ENCODE measurements at places on chromosomes 12 and 14.

DNA sequence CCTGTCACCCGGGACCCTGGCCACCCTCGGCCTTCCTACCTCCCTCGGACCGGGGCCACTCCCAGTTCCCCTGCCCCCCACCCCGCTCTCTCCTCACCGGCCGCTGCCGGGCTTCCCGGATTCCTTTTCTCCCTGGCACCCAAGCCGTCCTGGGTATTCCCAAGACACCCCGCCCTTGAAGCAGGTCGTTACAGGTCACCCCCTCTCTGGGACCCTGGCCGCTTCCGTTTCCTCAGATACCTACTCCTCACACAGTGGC is 493 bp downstream of the NUMB start:
- DNase-seq, result peak; percentile 1

- no peak for DNase-seq
These were observed 261.7 kb upstream of the FOXN3 start for GRCh38 chr14:89678768-89679167.

DNA sequence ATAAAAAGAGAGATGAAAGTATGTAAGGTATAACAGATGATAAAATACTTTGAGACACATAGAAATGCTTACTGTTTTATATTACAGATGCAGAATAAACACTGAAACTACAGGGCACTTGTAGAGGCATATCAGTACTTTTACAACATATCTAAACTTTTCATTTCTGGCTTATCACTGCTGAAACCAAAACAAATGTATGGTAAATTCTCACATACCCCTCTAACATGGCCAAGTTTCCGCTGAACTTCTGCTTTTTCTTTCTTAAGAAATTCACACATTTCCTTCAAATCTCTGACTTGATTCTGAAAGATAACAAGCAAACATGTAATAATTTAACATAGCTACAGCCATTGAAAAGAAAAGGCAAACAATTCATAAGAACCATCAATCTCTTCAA is 33.3 kb upstream of the C12orf50 start:
- DNase-seq, result no peak

DNA sequence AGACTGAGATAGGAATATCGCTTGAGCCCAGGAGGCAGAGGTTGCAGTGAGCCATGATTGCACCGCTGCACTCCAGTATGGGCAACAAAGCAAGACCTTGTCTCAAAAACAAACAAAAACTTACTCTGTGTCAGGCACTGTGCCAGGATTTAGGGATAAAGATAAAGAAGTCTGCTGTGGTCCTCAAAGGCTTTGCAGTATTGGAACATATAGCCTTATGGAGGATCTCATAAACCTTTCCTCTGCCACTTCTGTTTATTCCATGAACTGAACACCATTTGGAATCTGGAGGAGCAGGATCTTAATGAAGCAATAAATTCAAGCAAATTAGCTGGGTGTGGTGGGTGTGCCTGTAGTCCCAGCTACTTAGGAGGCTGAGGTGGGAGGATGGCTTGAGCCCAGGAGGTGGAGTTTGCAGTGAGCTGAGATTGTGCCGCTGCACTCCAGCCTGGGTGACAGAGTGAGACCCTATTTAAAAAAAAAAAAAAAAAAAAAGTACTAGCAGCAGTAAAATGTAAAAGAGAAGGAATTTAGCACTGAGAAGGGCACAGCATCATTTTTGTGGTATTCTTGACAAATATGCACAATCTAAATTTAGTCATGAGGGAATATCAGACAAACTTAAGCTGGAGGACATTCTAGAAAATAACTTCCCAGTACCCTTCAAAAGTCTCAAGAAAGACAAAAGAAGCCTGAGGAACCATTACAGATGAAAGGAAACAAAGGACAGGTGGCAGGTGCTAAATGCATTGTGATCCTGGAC is 27.1 kb downstream of the BMAL2 start:
- no peak for DNase-seq

DNA sequence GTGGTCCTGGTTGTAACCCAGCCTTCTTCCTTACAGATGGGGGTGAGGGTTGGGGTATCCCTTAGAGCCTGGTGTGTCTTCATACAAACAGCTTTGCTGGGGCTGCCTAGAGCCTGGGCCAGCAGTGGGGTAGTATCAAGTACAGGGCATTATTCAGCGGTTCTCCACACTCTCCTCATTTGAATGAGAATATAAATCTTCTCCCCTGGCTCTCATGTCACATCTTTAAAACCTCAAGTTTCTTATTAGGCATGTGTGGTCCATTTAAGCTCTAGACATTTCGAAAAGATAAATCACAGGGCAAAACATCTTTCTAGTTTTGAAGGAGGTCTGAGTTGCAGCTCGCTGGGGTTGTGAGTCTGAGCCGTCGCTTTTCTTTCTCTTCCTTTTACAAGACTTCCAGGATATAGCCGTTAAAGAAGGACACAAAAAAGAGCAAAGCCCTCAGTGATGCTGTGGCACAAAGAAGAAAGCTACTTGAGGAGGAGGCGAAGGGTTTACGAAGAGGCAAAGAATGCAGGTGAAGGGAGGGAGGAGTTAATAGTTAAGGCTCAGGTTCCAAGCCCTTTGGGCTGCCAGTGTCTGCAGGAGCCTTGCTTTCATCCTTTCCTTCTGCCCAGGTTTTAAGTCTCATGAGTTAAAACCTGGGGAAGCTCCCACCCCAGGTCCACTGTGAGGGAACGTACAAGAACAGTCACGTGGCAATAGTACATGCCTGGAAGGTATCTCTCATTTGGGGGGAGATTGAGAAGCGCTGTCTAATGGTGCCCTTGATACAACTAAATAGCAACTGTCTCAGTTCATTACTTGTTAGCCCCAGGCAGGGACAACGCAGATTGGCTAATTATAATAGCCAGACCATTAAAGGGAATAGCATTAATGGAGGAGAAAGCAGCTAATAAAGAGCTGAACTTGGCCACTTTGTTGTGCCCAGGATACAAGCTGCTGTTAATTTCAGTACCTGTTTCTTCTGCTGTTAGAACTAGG is 94.2 kb downstream of the ETV6 start:
- DNase-seq, result no peak

- DNase-seq, result peak; percentile 51
These were observed at the start of gene PRKCH for GRCh38 chr14:61321385-61322010. PRKCH (plus strand) TSS chr14:61321579; CDS start chr14:61322102, 523 bp downstream.

- peak; percentile 26 for DNase-seq
These were observed 32.0 kb upstream of the CCND2 start for GRCh38 chr12:4241592-4241991.

DNA sequence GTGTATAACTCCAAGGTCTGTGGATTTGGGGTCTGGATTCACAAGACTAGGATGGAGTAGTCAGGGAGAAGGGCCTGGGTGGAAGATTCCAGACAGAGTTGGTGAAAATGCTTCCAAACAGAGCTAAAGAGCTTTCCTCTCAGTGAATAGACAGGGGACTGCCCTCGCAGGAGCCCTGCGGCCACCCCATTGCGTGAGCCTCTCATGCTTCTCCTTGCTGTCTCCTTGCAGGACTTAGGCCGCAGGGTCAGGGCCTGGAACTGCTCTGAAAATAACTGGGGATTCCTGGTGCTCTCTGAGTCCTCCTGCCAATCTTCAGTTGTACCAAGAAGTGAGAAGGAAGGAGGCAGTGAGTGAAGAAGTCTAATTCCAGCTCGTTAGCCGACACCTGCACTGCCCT is 49.0 kb upstream of the KCNA1 start:
- no peak for DNase-seq

DNA sequence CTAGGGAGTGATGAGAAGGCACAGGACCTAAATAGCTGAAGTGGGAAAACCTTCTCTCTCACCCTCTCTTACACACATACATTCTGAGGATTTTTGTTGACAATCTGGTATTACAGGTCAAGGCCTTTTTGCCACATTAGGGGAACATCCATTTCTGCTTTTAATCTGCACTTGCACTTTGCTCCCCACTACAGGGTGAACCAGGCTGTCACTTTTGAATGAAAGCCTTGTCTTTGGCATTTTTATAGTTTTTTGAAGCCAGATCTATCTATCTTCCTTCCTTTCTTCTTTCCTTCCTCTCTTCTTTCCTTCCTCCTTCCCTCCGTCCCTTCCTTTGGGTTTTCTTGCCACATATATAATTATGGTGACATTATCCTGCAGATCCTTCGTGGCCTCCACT is 165.9 kb upstream of the OTX2 start:
- no peak for DNase-seq

DNA sequence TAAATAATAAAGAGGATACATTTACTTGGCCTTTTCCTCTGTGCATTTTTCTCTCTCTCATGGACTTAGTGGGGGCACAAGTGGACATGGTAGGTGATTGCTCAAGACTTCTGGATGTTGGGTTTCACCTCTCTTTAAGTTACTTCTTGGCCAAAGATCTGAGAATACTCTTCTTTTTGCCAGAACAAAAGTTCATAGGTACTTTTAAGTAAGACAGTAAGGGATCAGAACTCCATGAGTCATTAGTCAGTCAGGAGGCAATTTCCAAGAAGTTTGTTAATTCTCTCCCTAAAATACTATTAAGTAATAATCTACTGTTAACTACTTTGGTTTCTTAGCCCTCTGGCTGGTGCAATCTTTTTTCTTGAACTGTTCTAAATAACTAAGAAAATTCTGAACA is 84.2 kb downstream of the GRIP1 start:
- DNase-seq, result no peak

DNA sequence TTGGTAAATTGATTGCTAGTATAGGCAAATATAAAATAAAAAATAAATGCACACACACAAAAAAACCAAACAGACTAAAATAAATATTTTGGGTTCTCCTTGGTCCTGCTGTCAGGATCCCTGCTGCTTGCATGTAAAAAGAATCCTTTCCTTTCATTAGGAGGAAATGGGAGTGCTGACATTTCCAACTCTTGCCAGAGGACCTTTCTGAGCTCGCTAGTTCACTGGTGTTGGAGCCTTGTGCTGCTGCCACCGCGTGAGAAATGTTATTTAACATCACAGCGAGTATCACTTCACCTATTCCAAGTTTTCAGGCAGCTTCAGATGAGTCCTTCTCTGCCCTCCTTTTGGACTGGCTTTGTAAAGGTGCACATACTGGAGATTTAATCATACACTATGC is 358.9 kb downstream of the NPAS3 start:
- DNase-seq, result no peak

DNA sequence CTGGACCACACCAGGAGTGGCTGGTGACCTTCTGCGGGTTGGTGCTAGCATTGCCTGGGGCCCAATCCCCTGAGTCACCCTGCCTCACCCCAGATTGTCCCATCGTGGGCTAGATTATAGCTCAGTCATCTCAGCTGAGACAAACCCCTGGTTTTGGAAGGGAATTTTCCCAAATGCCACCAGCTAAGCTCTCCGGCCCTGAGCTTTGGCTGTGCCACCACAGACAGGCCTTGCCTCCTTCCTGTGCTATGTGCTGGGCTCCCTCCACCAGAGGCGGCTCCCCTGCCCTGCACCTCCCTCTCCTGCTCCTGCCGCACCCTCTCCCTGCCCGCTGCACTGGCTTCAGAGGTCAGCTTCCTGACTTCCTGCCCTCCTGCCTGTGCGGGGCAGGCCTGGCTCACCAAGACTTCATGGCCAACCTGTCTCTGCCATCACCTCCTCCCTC is 196.3 kb downstream of the TSPAN9 start:
- no peak for DNase-seq

DNA sequence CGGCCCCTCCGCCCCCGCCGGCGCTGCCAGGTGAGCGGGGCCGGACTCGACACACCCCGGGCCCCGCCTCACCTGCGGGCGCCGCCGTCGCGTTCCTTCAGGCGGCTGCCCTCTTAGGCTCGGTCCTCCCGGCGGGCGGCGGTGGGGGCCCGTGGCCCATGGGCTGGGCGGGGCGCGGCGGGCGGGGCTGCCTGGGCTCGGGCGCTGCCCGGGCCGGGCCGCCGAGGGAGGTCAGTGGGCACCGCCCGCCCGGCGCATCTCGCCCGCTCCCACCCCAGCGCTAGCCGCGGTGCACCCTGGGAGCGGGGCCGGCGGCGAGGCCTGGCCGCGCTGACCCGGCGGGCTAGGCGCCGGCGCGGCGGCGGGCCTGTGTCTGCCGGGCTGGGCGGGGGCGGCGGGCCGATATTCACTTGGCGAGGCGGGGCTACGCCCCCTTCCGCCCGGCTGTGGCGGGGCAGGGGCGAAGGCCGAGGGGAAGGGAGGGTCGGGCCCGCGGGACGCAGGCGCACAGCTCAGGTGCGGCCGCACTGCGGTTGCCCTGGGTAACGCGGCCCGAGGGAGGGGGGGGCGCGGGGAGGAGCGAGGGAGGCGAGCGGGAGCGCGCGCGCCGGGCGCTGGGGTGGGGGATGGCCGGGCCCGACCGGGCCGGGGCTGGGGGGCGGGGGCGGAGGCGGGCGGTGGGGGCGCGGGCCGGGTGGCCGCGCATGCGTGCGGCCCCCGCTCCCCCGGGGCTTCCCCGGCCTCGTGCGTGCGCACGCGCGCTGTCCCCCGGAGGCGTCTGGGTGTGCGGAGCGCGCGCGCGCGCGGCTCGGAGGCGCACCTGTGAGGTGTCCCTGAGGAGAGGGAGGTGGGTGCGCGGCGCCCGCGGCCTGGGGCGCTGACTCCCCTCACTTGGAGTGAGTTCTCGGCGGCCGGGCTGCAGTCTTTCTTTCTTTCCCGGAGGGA is at the start of the genes CCDC92 and ZNF664:
TSS of gene CCDC92 (minus strand) at position 375 of the 945 bp plus-strand sequence. CDS start 28,526 bp downstream, outside the sequence.
TSS of gene ZNF664 (plus strand) at position 759 of the 945 bp plus-strand sequence. CDS start 38,930 bp downstream, outside the sequence.
- peak; percentile 46 for DNase-seq

- no peak for DNase-seq
These were observed 242.1 kb upstream of the ARHGAP5 start for GRCh38 chr14:31835049-31835448.

DNA sequence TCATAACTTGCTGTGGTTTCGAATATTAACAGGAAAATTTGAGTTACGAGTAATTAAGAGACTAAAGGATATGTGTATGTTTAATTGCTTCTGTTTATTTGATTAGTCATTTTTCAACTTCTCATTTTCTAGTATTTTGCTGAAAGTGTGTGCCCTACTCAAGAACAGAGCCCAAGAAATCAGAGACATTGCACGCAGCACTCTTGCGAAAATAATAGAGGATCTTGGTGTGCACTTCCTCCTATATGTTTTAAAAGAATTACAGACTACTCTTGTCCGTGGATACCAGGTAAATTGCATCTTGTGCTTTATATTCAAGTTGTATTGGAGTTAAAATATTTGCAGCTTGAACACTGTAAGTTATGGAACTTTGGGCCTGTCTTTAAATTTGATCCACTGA is 50.8 kb downstream of the ARL1 start:
- no peak for DNase-seq

- DNase-seq, result no peak
These were observed 43.3 kb upstream of the LRRK2 start for GRCh38 chr12:40181490-40181889.

DNA sequence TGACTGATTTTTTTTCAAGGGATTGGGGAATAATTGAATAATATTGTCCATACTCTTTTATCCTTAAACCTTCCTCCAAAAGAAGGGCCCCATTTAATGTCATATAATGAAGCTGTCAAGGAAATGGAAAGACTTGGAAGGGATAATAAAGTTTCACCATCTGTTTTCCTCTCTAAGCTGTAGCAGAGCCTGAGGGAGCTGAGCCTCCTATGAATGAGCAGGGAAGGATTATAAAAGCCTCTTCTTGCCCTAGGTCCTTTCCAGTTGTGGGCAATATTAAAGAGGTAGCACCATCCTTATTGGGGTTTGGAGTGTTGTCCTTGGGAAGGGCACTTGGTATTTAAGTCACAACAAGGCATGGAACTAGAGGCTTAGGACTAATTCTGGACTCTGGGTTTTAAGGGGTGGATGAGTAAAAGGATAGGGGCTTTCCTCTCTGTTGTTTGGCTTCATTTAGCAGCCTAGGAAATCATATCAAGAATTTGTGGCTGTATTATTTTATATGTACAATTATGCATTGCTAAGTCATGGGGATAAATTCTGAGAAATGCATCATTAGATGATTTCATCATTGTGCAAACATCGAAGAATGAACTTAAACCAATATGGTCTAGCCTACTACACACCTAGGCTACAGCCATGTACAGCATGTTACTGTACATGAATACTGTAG is 408.5 kb upstream of the DCN start:
- DNase-seq, result no peak

GRCh38 chr14:76277586-76278130 is 98.3 kb upstream of the ESRRB start:
- no peak for DNase-seq

- peak; percentile 99 for DNase-seq
These were observed at the start of gene TROAP for GRCh38 chr12:49322708-49323523. TROAP (plus strand) TSS chr12:49323255; CDS start chr12:49323609, 354 bp downstream.
